ENCODE measurements at places on chromosomes 5 and 9. TPM values are rescaled to one million over a fixed set of nuclear protein-coding genes. Genes with fewer than 3 reads are reported as not detected.

The FOXD4 gene
- total RNA-seq = under 0.01 TPM

The NAIP gene
- total RNA-seq = 5.2 TPM

The FCN1 gene
- not detected for total RNA-seq

The EGFLAM gene
- total RNA-seq = 1.3 TPM

The MZB1 gene
- not detected for total RNA-seq

The NDST1 gene
- total RNA-seq = 79.0 TPM

The ITK gene
- total RNA-seq = not detected

The FST gene
- 12.9 TPM for total RNA-seq
